Cardiac muscle cell (in vitro differentiated cells and primary cell): ENCODE measurements at places on chromosomes 3 and 15. TPM values are rescaled to one million over a fixed set of nuclear protein-coding genes. Genes with fewer than 3 reads are reported as not detected.

The PATL2 gene
- total RNA-seq = 0.33 TPM in 1 of 2 replicates, not detected in the other

The GPR149 gene
- not detected in 2 replicates for total RNA-seq

The CCR3 gene
- total RNA-seq = not detected in 2 replicates

The TGM4 gene
- total RNA-seq = not detected in 2 replicates

The TM4SF1 gene
- 0.80 and 3.1 TPM in 2 replicates for total RNA-seq

The ATP13A5 gene
- total RNA-seq = not detected in 2 replicates
